Activated CD4-positive, alpha-beta T cell treated with anti-CD3 and anti-CD28 coated beads, Interleukin-2, amount 10 ng/mL, durations not matched to agents 24 days and 14 days (primary cell): ENCODE measurements at places on chromosomes 5 and 9. TPM values are rescaled to one million over a fixed set of nuclear protein-coding genes. Genes with fewer than 3 reads are reported as not detected.
A peak's percentile ranks its signal among the peaks of the same experiment; 100 is the strongest.

The NXNL2 gene
- not detected in 2 replicates for total RNA-seq

DNA sequence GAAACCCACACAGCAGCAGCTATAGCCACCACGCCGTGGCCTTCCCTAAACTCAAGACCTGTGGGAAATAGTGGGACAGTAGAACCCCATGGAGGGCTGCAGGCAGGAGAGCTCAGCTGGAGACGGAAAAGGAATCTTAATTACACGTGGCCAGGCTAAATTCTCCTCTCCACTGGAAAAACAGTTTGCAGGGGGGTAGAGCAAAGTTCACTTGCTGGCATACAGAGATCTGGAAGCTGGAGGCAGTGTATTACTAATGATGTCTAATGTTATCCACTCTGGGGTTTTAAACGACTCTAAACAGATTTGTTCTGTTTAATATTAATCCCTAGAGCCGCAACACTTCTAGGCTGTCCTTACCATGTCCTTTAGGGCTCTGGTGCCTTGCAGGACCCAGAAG, 257.1 kb downstream of the SAXO1 start:
- no peak overlapping the region for H3K4me3 ChIP-seq
- DNase-seq: no peak
- no peak overlapping the region for H3K27ac ChIP-seq
- no peaks in the 10 kb centered on the region for H3K36me3 ChIP-seq
- H3K4me1 ChIP-seq: no peaks in the 10 kb centered on the region
- peaks cover 6% of the 10 kb centered on the region for H3K27me3 ChIP-seq

The CDH9 gene
- total RNA-seq: not detected in 2 replicates

GRCh38 chr9:130450344-130451003, 5.7 kb downstream of the ASS1 start:
- H3K4me1 ChIP-seq: peaks cover 14% of the 10 kb centered on the region
- DNase-seq: no peak
- H3K27me3 ChIP-seq: peaks cover 8% of the 10 kb centered on the region
- H3K36me3 ChIP-seq: no peaks in the 10 kb centered on the region

GRCh38 chr5:171521219-171521633, 101.8 kb downstream of the FGF18 start:
- H3K36me3 ChIP-seq: no peaks in the 10 kb centered on the region
- no peaks in the 10 kb centered on the region for H3K4me1 ChIP-seq
- DNase-seq: no peak
- H3K27me3 ChIP-seq: no peaks in the 10 kb centered on the region

DNA sequence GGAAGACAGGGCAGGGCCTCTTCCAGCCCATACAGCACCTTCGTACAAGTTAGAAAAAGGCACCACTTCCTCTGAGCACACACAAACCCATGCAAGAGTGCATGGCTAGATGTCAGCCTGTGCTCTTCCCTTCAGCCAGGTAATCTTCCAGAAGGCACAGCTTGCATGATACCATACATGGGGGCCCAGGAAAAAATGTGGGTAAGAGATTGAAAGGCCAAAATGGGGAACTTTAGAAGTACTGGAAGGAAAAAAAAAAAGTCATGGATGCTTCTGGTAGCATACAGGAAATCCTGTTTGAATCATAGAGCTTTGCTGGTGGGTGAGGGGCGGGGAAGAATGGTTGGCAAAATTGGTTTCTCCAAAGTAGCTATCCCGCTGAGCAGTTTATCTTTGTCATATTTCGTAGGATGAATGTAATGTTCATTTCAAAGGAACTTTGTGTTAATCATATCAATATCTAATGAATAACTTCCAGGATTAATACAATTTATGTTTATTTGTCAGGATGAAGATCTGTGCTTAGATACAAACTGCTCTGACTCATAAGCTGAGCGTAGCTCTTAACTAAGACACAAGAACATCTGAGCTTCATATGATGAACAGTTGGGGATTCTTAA, 78.2 kb upstream of the MAP3K1 start:
- peak overlapping the region; percentile 81 for H3K27ac ChIP-seq
- H3K27me3 ChIP-seq: no peaks in the 10 kb centered on the region
- peaks cover 37% of the 10 kb centered on the region for H3K4me1 ChIP-seq
- peak overlapping the region; percentile 32 for H3K4me3 ChIP-seq
- peaks cover 2% of the 10 kb centered on the region for H3K36me3 ChIP-seq

The SLC25A46 gene
- 47.0 and 49.4 TPM in 2 replicates for total RNA-seq

DNA sequence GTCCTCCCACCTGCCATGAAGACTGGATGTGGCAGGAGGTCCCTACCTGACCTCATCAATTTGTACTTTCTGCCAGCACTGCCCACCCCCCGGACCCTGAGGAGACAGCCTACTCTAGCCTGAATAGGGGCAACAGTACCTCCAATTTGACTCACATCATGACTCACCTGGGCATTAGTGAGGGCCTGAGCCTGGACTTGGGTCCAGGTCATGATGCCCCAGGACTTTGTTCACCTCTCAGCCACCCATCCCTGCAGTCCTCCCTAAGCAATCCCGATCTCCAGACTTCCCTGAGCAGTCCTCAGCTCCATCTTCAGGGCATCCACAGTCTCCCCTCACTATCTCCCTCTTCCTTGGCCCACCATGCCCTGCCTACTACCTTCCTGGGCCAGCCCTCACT, 28.1 kb downstream of the KIF2A start:
- H3K4me3 ChIP-seq: no peak overlapping the region
- peak overlapping the region; percentile 74 for H3K27ac ChIP-seq
- DNase-seq: peak; percentile 49
- H3K4me1 ChIP-seq: peaks cover 38% of the 10 kb centered on the region
- no peaks in the 10 kb centered on the region for H3K27me3 ChIP-seq

DNA sequence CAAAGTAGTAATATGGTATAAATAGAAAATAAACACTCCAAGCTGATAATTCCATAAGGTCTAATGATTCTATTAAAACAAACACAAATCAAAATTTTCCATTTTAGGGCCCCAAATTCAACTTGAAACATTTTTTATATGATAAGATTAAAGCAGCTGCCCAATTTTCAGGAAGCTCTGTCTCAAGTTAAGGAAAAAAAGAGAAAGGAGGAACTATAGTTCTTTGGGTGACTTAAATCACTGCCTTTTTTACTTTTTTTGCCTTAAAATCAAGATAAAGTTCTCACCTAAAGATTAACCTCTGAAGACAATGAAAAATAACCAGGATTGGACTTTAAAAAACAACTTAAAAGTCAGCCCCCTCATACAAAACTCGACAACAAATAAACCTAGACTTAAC, 76.0 kb upstream of the IFNE start:
- H3K27me3 ChIP-seq: peaks cover 50% of the 10 kb centered on the region
- peaks cover 15% of the 10 kb centered on the region for H3K4me1 ChIP-seq

DNA sequence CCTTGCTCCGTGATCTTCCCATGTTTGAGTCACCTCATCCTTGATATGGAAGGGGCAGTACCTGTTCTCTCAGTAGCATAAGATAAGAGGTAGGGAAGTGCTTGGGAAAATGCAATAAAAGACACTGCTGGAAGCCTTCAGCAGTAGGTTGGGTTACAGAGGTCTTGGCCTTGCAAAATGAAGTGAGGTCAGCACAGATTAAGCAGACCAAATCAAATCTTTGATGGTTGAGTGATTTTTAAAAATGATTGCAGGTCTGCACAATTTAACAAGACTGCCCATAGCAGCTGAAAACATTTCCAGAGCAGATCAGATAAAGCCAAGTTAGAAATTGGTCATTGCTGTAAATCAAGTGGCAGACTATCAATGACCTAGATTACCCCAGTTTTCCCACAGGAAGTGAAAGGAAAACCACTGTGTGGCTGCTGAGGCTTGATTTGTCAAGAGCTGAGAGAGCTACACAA, 32.9 kb downstream of the PALM2AKAP2 start:
- peaks cover 2% of the 10 kb centered on the region for H3K4me1 ChIP-seq
- H3K27ac ChIP-seq: no peak overlapping the region
- peaks cover 14% of the 10 kb centered on the region for H3K27me3 ChIP-seq

The NTRK2 gene
- 2.3 and 2.4 TPM in 2 replicates for total RNA-seq

DNA sequence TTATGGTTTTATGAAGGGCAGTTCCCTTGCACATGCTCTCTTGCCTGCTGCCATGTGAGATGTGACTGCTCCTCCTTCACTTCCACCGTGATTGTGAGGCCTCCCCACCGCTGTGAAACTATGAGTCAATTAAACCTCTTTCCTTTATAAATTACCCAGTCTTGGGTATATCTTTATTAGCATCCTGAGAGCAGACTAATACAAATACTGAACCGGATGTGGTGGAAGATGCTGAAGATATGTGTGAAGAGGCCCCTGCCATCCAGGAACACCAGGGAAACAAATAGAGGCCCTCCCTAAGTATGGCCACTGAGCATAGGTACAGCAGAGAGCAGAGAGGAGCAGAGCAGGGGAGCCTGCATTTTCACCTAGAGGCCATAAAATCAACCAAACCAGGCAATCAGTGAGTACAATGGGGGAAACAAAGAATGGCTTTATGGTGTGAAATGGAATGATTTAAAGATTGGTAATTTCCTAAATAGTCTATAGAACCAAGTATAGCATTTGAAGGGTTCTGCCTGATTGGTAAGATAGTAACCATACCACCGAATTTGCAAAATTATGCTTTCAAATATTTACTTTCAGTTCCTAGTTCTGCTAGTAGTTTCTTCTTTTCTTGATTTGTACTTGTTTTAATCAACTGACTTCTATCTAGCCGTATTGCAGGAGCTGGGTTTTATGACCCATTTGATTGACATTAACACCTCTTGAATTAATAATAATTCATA, 421.6 kb downstream of the IRX1 start:
- H3K27me3 ChIP-seq: no peaks in the 10 kb centered on the region
- H3K36me3 ChIP-seq: no peaks in the 10 kb centered on the region
- no peak overlapping the region for H3K27ac ChIP-seq
- H3K4me1 ChIP-seq: no peaks in the 10 kb centered on the region
- no peak overlapping the region for H3K4me3 ChIP-seq
- no peak for DNase-seq

DNA sequence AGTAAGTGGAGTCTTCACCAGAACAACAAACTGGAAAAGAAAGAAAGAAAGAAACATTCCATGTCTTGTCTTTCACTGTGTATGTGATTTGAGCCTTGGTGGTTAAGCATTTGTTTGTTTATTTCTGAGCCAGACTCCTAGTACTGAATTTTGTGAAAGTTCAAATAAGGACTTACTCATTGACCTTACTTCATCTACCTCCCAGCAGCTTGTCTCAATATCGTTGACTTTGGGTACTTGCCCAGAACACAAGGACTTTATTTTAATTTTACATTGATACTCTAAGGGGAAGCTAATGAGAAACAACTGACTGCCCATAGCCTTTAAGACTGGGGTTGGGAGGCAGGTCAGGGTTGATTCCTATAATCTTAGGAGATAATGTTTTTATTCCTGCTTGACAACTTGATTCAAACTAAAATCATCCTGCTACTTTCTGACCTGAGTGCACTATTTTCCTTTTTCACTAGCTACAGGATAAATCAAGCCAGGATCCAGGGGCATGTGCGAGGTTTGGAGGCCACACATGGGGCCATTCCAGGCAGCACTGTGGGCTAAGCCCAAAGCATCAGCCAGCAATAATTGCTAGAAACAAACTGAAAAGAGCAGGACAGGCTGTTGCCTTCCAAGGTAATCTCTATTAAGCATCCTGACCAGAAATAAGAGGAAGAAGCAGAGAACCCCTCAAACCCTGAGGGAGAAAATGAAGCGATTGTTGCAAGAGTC, 138.9 kb upstream of the RUSC2 start:
- DNase-seq: no peak
- no peaks in the 10 kb centered on the region for H3K4me1 ChIP-seq
- H3K36me3 ChIP-seq: no peaks in the 10 kb centered on the region
- peaks cover 5% of the 10 kb centered on the region for H3K27me3 ChIP-seq
- no peak overlapping the region for H3K4me3 ChIP-seq
- no peak overlapping the region for H3K27ac ChIP-seq

- no peak overlapping the region for H3K4me3 ChIP-seq
- H3K27ac ChIP-seq: no peak overlapping the region
- DNase-seq: no peak
- no peaks in the 10 kb centered on the region for H3K27me3 ChIP-seq
- no peaks in the 10 kb centered on the region for H3K4me1 ChIP-seq
Observed at GRCh38 chr5:1017691-1018455, 9.3 kb downstream of the NKD2 start.

The TMEM215 gene
- total RNA-seq: not detected in 2 replicates

GRCh38 chr5:61159836-61160235, 2.4 kb downstream of the SMIM15 start:
- peaks cover 32% of the 10 kb centered on the region for H3K4me1 ChIP-seq
- DNase-seq: no peak
- no peaks in the 10 kb centered on the region for H3K27me3 ChIP-seq
- H3K4me3 ChIP-seq: peak overlapping the region; percentile 67
- H3K36me3 ChIP-seq: peaks cover 66% of the 10 kb centered on the region

The CORO2A gene
- 0.92 and 1.4 TPM in 2 replicates for total RNA-seq

DNA sequence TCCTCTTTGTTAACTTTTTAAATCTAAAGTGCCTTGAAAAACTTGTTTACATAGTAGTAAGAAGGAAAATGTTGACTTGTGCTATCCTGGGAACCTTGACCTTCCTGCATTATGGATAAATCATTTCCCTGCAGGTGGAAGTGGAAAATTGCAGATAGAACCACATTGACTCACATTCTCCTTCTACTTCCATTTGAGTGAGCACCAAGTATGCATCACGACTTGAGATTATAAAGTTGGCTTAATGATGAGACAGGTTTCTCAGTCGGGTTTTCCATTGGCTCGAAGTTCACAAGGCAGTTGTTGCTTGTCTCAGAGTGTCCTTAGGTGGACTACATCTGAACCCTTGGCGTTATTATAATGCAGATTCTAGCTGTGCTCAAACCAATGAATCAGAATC, 39.9 kb downstream of the DOCK8 start:
- H3K4me3 ChIP-seq: no peak overlapping the region
- H3K27ac ChIP-seq: no peak overlapping the region
- H3K4me1 ChIP-seq: peaks cover 12% of the 10 kb centered on the region
- peaks cover 12% of the 10 kb centered on the region for H3K36me3 ChIP-seq
- peaks cover 5% of the 10 kb centered on the region for H3K27me3 ChIP-seq
- peak; percentile 35 for DNase-seq

DNA sequence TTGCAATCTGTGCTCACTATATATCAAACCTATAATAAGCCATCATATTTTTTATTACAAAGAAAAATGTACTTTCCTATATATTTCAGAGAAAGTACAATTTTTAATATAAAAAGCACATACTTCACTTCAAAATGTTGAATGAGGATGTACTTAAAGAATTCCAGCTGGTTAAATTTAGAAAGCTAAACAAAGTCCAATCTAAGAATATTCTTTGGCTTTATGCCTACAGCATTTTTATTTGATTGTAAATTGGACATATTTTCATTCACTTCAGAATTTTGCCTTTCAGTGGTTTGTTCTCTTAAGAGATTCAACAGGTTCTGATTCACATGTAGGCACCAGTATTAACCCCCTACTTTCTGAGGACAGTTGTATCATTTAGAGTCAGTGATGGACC, 533.8 kb downstream of the CAAP1 start:
- no peaks in the 10 kb centered on the region for H3K27me3 ChIP-seq
- H3K4me3 ChIP-seq: no peak overlapping the region
- no peaks in the 10 kb centered on the region for H3K4me1 ChIP-seq
- H3K27ac ChIP-seq: no peak overlapping the region
- no peaks in the 10 kb centered on the region for H3K36me3 ChIP-seq

The LPAR1 gene
- not detected in 2 replicates for total RNA-seq

DNA sequence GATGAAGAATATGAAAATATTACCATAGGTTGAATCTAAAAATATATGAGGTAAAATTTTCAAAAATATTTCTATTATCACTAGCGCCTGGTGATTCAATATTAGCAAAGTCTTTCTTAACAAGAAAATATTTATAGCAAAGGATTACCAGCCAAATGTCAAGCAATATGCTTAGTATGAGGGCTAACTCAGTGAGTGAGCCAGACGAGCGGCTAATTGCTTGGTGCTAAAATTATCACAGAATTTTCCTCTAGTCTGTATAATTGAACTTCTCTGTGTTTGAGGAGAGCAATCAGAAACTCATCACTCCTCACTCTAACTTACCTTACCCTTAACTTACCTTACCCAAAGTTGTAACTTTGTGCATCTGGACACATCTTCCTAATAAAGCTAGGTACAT, 304.9 kb upstream of the PRR16 start:
- no peaks in the 10 kb centered on the region for H3K36me3 ChIP-seq
- no peak overlapping the region for H3K27ac ChIP-seq
- no peak for DNase-seq
- no peaks in the 10 kb centered on the region for H3K4me1 ChIP-seq

The ITGA1 gene
- total RNA-seq: 1.6 and 2.2 TPM in 2 replicates
